GM23248 (cell line): ENCODE measurements at places on chromosomes 13 and 19. TPM values are rescaled to one million over a fixed set of nuclear protein-coding genes. Genes with fewer than 3 reads are reported as not detected.

The PODNL1 gene
- 6.2 and 9.2 TPM in 2 replicates for total RNA-seq

The HCN2 gene
- total RNA-seq = 1.8 and 3.1 TPM in 2 replicates

The ICAM5 gene
- 45.4 and 48.7 TPM in 2 replicates for total RNA-seq

The RNF17 gene
- total RNA-seq = not detected in 2 replicates

The ZNF575 gene
- total RNA-seq = 0.22 TPM in 1 of 2 replicates, not detected in the other

The CEACAM8 gene
- not detected in 2 replicates for total RNA-seq

The ARHGAP45 gene
- 1.5 and 6.3 TPM in 2 replicates for total RNA-seq

The SIGLECL1 gene
- total RNA-seq = not detected in 2 replicates

The DAND5 gene
- total RNA-seq = not detected in 2 replicates

The KCTD12 gene
- total RNA-seq = 26.4 and 30.4 TPM in 2 replicates

The KIR2DL4 gene
- not detected in 2 replicates for total RNA-seq

The CEBPA gene
- 0.22 and 0.63 TPM in 2 replicates for total RNA-seq

The KCNN1 gene
- not detected in 2 replicates for total RNA-seq

The KLK3 gene
- total RNA-seq = not detected in 2 replicates

The CEACAM7 gene
- total RNA-seq = not detected in 2 replicates

The PRR22 gene
- 0.25 TPM in 1 of 2 replicates, not detected in the other for total RNA-seq

- DNase-seq = peak; percentile 12
Measured at GRCh38 chr13:49020940-49021553, 45.3 kb downstream of the FNDC3A start.

- no peak for DNase-seq
Measured at GRCh38 chr19:55986487-55986886, at the start of gene NLRP5. TSS of gene NLRP5 (plus strand) at chr19:55986775.

GRCh38 chr13:101305981-101306411, 110.3 kb downstream of the NALCN start:
- DNase-seq = no peak

- DNase-seq = no peak
Measured at GRCh38 chr19:58561373-58562121, 3.1 kb upstream of the UBE2M start.

GRCh38 chr13:97028441-97029299, 34.4 kb upstream of the OXGR1 start:
- peak; percentile 64 for DNase-seq

DNA sequence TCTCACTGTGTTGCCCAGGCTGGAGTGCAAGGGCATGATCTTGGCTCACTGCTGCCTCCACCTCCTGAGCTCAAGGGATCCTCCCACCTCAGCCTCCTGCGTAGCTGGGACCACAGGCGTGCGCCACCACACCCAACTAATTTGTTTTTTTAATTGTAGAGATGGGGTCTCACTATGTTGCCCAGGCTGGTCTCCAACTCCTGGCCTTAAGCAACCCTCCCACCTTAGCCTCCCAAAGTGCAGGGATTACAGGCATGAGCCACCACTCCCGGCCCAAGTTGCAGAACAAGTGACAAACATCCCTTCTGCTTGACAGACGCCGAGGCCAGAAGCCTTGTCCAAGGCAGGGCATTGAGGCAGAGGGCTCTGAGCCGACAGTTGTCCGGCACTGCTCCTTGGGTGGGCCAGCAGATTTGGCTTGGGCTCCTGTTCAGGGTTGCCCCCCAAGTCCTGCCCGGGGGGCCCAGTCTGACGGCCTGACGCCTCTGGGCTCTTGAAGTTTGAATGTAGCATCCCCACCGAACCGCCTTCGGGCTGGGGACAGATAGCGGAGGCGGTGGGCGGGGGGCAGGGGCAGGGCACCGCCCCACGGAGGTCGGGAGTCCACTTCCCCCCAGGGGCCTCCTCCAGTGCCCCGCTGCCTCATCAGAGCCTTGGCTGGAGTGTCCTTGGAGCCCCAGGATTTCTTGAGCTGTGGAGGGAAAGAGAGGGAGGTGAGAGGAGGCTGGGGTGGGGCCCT, 5.7 kb upstream of the SPACA4 start:
- no peak for DNase-seq

- DNase-seq = no peak
Measured at GRCh38 chr13:66805657-66806056, 424.5 kb downstream of the PCDH9 start.

DNA sequence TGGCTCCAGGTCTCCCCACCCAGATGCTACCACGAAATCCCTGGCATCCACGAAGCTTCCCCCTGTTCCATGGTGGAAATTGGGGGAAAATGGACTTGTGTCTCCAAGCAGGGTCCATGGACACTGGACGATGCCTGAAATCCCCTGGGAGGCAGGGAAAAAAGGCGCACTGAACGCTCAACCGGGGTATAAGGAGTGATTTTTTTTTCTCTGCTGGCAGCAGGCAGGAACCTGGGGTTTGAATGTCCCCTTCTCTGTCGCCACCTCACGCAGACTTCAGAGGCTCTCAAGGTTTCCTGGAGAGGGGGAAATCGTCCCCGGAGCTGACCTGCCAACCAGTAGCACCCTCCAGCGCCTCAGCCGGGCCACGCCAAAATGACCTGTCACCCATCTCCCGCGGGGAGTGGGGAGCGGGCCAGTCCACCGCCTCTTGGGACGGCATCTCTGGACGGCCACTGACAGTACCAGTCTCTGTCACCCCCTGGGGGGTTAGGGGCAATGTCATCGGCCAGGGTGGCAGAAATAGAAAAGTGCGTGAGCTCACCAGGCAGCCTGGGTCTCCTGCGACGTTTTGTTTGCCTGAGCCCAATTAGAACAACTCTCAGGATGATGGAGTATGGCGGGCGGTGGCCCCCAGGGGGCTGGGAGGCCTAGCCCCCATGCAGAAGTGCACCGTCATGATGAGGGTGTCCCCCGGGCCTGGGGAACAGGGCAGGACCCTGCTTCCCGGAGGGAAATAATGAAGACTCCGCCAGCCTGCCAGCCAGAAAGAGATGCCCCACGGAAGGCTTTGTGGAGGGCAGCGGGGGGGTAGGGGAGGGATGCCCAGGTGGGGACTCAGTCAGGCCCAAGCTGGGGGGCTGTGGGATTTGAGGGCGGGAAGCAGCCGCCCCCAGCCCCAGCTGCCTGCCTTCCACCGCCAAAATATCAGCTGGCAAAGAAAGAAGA, 2.6 kb downstream of the PTPRS start:
- DNase-seq = no peak

- no peak for DNase-seq
Measured at GRCh38 chr13:43128504-43128961, 105.1 kb downstream of the DNAJC15 start.

DNA sequence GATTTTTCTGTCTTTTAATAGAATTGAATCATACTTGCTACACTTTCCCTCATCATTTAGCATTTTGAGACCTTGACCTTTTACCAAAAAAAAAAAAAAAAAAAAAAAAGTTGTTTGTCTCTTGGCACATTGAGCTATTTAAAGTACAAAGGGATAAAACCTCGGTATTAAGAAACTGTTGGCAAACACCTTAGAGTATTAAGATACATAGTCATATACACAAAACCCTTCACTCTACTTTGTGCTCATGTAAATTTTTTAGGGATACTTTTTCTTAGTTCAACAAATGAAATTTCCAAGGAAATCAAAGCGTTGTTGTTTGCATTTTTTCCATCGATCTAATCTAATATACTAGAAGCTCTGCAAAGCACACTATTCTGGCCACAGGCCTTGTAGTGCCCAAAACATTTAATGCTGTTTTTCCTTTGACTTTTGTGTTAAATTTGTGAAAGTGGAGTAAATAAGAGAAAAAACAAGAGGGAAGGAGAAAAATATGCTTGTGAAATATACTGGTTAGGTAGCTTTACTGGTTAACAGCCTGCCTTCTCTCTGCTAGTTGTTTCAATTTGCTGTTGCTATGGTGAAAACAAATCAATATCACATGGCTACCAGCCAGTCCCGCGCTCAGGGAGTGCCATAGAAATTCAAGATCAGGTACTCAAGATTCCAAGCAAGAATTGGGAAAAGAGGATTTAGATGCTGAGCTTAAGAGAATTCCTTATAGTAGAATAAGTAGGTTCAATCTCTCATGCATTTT, 2.6 kb downstream of the MBNL2 start:
- DNase-seq = peak; percentile 65

DNA sequence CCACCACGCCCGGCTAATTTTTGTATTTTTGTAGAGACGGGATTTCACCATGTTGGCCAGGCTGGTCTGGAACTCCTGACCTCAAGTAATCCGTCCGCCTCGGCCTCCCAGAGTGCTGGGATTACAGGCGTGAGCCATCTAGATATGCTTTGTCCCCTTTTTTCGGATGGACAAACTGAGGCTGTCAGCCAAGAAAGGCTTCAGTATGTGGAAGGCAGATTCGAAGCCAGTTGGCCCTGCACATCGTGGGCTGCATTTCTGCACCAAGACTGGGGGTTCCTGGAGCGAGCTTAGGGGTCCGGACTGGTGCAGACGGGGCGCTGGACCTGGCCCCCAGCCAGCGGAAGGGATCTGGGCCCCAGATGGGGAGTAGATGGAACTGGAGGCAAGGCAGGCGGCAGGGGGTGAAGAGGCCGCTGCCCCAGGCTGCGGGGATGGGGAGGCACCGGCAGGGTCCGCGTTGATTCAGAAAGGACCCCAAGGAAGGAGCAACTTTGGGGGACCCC, 9.7 kb upstream of the JUND start:
- DNase-seq = no peak

DNA sequence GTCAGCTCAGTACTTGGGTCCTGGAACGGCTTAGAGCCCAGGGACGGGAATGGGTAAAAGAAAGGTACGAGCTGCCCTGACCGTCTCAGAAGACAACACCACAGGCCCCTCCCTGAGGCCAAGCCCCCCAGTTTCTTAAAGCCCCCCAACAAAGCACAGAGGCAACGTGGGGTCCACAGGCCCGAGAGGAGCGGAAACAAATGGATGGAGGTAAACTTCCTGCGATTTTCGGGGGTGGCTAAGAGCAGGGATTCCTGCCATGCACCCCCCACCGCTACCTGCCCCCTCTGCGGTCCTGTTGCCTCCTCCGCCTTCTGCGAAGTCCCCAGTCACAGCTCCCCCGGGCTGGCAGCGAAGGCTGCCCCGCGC, 48.2 kb downstream of the PTPRS start:
- DNase-seq = peak; percentile 67

GRCh38 chr13:47327861-47328260, 431.0 kb upstream of the HTR2A start:
- DNase-seq = no peak

GRCh38 chr13:50635504-50635903, 208.0 kb downstream of the DLEU7 start:
- peak; percentile 39 for DNase-seq

DNA sequence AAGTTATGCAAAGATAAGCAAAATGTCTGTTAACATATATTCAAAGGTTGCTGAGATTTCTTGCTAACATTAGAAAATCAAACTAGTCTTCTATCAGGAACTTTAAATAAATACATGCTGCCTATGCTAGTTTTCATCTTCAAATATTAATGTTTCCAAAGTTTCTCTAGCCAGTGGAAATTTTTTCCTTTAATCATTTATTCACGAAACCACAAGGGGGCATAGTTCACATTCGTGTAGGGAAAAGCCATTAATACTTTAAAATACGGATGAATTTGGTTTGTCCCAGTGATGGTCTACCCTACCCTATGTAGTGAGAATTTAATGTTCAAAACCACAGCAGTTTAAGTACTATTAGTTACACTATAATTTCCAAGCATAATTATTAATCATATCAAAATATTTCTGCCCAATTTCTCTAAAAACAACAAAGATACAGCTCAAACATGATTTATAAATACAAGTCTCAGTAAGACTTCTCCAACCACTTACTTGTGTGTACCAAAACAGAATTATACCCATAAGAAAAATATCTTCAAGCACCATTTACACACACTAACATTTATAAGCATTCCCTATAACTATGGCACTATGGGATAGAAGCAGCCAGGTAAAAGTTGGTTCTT, 16.2 kb downstream of the NUFIP1 start:
- DNase-seq = peak; percentile 74

DNA sequence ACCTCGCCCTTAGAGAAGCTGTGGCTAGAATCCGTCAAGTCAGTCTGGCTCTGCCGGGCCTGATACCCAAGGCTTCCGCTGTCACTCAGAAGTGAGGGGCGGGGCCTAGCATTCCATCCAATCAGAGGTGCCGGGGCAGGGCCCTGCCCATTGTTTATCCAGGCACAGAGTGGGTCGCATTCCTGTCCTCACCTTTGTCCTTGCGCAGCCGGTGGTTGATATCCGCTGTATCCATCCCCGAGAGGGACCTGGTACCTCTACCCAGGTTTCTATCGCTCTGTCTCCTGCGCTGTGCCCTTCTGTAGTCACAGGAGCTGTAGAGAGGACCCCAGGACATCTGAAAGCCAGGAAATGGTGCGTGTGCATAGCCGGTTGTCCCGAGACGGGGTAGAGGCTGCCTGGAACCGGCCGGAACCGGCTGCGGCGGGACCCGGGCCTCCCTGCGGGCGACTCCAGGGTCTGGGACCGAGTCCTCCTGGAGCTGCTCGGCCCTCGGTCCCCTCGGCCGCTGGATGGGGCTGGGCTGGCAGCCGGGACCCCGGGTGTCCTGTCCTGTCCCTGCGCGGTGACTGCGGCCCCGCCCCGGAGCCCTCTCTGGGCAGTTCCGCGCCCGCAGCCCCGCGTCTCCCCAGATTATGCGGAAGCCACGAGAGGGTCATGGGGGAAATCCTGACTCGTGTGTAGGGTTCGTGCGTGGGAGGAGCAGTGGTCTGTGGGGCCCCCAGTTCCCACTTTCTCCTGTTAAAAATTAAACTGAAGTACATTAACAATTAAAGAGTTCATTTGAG, at the start of gene ZNF763:
ZNF763 (plus strand) TSS at position 183 of the 788 bp plus-strand sequence; CDS start at position 352, 169 bp downstream.
- DNase-seq = peak; percentile 92

- DNase-seq = peak; percentile 91
Measured at GRCh38 chr19:17333611-17334413, 843 bp downstream of the ANO8 start.

- no peak for DNase-seq
Measured at GRCh38 chr19:33749619-33750175, 47.0 kb upstream of the KCTD15 start.

GRCh38 chr13:99566125-99567083, 65.1 kb downstream of the TM9SF2 start:
- no peak for DNase-seq

GRCh38 chr19:18308051-18308947, 14.6 kb downstream of the LSM4 start:
- no peak for DNase-seq

DNA sequence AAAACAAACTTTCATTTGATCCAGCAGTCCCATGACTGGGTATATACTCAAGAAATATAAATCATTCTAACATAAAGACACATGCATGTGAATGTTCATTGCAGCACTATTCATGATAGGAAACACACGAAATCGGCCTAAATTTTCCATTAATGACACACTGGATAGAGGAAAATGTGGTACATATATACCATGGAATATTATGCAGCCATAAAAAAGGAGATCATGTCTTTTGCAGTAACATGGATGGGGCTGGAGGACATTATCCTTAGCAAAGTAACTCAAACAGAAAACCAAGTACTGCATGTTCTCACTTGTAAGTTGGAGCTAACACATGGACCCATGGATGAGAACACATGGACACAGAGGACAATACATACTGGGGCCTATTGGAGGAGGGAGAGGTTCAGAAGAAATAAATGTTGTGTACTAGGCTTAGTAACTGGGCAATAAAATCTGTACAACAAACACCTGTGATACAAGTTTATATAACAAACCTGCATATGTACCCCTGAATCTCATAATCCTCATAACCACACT, 283.6 kb downstream of the LMO7 start:
- no peak for DNase-seq
